C1 segment of cervical spinal cord (tissue), 14 donors: ENCODE measurements at places on chromosomes 11 and 22.
A peak's percentile ranks its signal among the peaks of the same experiment; 100 is the strongest.

- no peak for DNase-seq
Measured at GRCh38 chr11:65169164-65169641, 830 bp upstream of the SPDYC start.

DNA sequence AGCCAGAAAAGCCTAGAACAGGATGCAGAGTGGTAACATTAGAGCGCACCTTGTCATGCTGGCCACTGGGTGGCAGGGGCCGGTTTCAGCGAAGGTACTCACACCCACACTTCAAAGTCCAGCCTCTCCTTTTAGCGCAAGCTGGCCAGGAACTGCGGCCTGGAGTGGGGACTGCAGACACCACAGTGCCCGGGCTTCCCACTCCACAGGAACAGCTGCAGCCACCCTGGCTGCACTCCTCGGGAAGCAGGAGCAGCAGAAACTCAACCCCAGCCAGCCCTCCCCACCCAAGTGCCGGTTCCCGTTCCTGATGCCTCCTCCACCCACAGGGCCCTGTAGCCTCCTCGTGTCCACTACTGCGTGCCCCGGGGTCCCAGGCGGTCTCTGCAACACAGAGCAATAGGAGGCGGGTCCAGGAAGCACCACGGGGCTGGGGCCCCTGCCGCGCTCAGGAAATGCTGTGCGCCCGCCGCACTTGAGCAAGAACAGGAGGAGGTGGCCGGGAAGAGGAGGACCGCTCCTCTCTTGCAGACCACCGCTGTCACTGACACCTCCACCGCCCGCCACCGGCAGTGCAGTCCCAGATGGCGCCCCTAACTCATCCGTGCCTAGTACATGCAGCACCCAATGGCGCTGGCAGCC, 2.2 kb downstream of the RFPL2 start:
- DNase-seq: no peak

- no peak for DNase-seq
Measured at GRCh38 chr11:42065199-42065598, 605.7 kb upstream of the LRRC4C start.

DNA sequence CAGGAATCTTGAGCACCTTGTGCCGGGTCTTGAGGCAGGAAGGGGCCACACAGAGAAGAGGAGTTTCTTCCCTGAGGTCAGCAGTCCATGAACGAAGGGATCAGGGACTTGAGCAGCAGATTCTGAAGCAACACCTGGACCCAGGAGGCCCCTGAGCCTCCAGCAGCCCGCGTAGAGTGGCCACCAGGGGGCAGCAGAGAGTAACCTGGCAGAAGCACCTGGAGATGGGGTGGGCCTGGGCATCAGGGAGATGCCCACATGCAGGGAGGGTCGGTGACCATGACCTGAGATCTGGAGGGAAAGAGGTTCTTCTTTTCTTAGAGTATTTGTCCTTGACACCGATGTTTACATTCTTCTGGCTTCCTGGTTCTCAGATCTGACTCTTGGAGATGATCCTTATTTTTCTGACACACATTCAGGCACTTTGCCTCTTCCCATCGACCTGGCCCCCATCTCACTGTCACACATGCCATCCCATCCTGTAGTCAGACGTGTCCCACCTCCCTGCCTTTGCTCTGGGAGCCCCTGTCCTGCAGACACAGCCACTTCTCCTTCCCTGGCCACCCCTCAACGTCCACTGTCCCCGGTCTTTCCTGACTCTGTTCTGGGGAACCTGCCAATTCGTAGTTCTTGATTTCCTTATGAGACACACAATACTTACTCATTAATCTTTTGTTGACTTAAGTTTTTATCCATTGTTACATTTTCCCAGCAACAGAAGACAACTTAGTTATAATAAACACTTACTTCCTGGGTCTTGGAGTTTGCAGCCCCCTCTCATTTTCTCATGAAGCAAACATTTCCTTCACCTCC, 66.5 kb downstream of the GGTLC2 start:
- DNase-seq: peak; percentile 49

DNA sequence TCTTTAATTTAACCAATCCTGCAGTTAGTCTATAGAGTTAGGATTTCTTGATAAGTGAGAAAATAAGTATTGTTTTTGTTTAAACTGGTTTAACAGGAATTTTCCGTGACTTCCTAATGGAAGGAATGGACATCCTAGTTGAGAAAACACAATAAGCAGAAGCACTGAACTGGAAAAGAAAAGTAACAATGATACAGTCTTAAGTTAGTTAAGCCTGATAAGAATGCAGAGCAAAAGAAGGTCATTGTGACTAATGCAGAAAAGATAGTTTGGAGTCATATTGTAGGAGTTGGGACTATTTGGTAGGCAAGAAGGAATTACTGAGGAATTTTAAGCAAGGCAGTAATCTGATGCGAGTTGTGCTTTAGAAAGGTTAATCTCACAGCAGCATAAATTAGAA, 11.7 kb downstream of the RNF141 start:
- DNase-seq: no peak

- no peak for DNase-seq
Measured at GRCh38 chr22:49785046-49785521, 42.6 kb downstream of the BRD1 start.

DNA sequence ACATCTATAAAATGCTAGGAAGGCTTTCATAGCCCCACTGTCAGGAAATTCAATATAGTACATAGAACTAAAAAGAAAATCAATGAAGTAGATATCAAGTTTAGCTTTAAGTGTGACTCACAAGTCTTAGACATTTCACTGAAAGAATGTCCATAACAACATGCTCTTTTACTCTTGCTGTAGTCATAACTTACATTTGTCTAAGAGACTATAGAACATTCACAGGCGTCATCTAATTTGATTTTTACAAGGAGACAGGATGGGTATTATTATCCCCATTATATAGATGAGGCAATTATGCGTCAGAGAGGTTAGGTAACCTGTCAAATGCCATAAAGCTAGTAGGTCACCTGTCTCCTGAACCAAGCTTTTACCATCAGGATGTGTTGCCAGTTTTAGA, 36.9 kb downstream of the BDNF start:
- no peak for DNase-seq

GRCh38 chr22:49962012-49962750, 1.6 kb downstream of the PIM3 start:
- DNase-seq: peak; percentile 66

DNA sequence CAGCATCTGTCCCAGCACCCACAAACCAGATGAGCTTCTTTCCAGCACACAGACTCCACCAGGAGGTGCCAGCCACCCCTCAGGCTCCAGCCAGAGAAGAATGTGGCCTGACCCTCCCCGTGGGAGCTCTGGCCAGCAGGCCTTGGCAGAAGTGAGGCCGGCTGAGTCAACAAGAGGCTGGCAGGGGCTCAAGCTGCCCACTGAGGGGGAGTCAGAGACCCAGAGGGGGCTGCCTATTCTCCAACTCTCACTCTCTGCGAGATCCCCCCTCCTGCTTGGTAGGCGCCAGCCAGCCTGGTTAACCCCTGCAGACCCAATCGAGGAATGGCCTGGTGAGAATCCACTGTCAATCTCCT, 10.6 kb upstream of the CDC42EP1 start:
- DNase-seq: peak; percentile 38

DNA sequence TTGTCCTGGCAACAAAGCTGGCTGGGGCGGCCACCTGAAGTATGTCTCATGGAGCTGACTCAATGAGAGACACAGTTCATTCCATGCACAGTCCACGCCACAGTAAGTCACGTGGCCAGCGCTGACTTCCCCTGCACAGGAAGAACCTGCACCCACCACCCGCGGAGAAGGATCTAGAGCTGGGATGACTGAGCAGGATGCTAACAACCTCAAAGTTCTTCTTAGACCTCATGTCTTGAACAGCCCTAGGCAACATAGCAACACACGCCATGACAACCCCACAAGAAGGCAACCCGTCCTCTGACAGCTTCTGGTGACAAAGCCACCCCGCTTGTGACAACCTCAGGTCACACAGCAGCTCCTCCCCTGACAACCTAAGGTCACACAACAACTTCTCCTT, 76.9 kb upstream of the B3GAT1 start:
- DNase-seq: no peak

DNA sequence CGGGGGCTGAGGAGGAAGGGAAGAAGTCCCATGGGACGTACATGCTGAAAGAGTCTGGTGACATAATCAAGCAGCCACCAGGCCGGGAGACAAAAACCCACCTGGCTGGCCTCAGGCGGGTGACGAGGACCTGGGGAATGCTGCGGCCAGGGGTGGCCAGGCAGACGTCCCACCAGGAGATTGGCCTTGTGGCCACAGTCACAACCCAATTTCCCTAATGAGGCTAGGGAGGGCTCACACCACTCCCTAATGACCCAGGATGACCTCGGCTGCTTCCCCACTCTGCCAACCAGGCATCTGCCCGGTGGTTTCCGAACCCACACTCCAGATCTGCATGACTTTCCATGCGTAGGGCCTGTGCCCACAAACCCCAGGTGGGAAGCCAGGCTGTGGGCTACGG, 66.9 kb downstream of the SCUBE1 start:
- no peak for DNase-seq

GRCh38 chr11:45252877-45253276, 33.3 kb downstream of the SYT13 start:
- DNase-seq: no peak

- DNase-seq: no peak
Measured at GRCh38 chr22:28120691-28121592, 201.9 kb upstream of the PITPNB start.
